AG08395 (cell line): ENCODE measurements at places on chromosomes 7 and 10.

GRCh38 chr10:71888623-71889387, 37.8 kb upstream of the PSAP start:
- peak; percentile 83 for DNase-seq

GRCh38 chr7:39623732-39624441, 515 bp downstream of the RALA start:
- no peak for DNase-seq

GRCh38 chr10:11678074-11678793, 63.9 kb upstream of the ECHDC3 start:
- peak; percentile 48 for DNase-seq

- DNase-seq: no peak
Observed at GRCh38 chr10:110486680-110487410, 10.9 kb upstream of the DUSP5 start.

- DNase-seq: no peak
Observed at GRCh38 chr10:46084321-46085165, 38.5 kb upstream of the MSMB start.

DNA sequence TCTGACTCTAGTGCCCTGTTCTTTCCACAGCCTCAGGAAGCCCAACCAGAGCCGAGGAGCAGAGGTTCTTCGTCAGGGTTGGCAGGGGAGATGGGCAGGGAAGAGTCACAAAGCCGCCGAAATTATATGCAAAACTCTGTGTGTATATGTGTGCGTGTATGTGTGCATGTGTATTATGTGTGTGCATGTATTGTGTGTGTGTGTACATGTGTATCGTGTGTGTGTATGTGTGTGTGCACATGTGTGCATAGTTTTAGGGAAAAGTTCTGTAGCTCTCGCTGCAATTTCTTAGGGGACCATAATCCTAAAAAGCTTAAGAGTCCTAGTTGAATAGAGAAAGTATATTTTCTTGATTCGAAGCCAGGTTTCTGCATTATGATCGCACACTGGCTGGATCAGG, 17.0 kb downstream of the DNAJB12 start:
- DNase-seq: no peak

GRCh38 chr7:42931447-42931833, 534 bp downstream of the PSMA2 start:
- DNase-seq: no peak

- DNase-seq: peak; percentile 75
Observed at GRCh38 chr10:112208997-112209396, 25.4 kb upstream of the GPAM start.
